ENCODE measurements at places on chromosomes 5 and 9.
A peak's percentile ranks its signal among the peaks of the same experiment; 100 is the strongest.

- no peak for DNase-seq
These were observed 388.4 kb upstream of the PTGER4 start for GRCh38 chr5:40291338-40291737.

DNA sequence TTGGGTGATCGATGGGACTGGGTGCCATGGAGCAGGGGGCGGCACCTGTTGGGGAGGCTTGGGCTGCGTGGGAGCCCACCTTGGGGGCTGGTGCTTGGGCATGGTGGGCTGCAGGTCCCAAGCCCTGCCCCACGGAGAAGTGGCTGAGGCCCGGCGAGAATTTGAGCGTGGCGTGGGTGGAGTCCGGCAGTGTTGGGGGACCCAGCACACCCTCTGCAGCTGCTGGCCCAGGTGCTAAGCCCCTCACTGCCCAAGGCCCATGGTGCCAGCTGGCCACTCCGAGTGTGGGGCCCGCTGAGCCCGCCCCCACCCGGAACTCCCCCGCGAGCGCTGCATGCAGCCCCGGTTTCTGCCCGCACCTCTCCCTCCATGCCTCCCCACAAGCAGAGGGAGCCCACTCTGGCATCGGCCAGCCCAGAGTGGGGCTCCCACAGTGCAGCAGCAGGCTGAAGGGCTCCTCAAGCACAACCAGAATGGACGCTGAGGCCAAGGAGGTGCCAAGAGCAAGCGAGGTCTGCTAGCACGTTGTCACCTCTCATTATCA is 1178.6 kb upstream of the CDH10 start:
- DNase-seq: no peak

- no peak for DNase-seq
These were observed 53.3 kb upstream of the LHFPL2 start for GRCh38 chr5:78701795-78702410.

GRCh38 chr9:124812441-124812876 is 35.5 kb downstream of the OLFML2A start:
- DNase-seq: no peak

- DNase-seq: no peak
These were observed 439.9 kb upstream of the TLE4 start for GRCh38 chr9:79131824-79132377.

GRCh38 chr9:117074784-117075520 is 339.9 kb downstream of the ASTN2 start:
- DNase-seq: peak; percentile 68

DNA sequence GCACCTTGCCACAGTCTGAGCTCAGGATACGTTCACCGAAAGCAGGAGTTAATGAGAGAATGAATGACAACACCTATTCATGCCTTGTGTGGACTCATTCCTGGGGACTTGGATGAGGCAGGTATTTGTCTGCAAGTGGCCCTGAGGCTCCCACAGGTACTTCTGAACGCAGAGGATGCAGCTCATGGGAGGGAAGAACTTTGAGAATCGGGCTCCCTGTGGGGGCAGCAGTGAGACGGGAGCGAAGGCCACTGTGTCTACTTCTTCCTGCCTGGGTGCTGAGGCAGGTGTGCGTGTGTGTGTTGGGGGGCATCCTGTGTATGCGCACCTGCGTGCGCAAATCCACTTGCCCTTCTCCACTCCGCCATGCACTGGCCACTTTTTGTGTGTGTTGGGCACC is 42.2 kb downstream of the PTPN3 start:
- DNase-seq: no peak

GRCh38 chr5:88673253-88674105 is 209.5 kb downstream of the MEF2C start:
- DNase-seq: no peak

- no peak for DNase-seq
These were observed 52.3 kb upstream of the EGFL7 start for GRCh38 chr9:136610426-136610825.

GRCh38 chr5:67495072-67495471 is 298.5 kb upstream of the CD180 start:
- DNase-seq: no peak

- no peak for DNase-seq
These were observed 3.5 kb downstream of the PHF2 start for GRCh38 chr9:93579711-93580516.

- no peak for DNase-seq
These were observed 5.3 kb downstream of the PRXL2C start for GRCh38 chr9:96649620-96650324.

GRCh38 chr5:156271569-156271968 is 55.4 kb upstream of the SGCD start:
- DNase-seq: no peak

DNA sequence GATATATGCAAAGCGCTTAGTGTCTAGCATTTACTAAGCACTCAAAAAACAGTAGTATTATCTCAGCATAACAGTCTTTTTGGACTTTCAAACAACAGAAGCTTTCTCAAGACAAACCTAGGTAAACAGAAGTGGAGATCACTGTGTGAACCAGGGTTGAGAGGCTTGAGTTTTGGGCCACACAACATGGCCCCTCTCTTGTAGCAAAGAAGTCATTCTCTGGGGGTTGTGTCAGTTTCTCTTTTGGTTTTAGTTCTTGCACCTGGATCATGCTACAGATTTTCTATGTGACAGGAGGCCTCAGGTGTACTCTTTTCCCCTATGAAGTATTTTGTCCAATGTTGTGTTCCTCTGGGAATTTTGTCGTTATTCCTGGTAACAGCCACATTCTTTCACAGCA is 30.0 kb downstream of the INSYN2B start:
- DNase-seq: no peak

- DNase-seq: no peak
These were observed 406.3 kb downstream of the IRX1 start for GRCh38 chr5:4001758-4002533.

GRCh38 chr9:114434878-114435311 is 47.1 kb upstream of the AKNA start:
- no peak for DNase-seq

DNA sequence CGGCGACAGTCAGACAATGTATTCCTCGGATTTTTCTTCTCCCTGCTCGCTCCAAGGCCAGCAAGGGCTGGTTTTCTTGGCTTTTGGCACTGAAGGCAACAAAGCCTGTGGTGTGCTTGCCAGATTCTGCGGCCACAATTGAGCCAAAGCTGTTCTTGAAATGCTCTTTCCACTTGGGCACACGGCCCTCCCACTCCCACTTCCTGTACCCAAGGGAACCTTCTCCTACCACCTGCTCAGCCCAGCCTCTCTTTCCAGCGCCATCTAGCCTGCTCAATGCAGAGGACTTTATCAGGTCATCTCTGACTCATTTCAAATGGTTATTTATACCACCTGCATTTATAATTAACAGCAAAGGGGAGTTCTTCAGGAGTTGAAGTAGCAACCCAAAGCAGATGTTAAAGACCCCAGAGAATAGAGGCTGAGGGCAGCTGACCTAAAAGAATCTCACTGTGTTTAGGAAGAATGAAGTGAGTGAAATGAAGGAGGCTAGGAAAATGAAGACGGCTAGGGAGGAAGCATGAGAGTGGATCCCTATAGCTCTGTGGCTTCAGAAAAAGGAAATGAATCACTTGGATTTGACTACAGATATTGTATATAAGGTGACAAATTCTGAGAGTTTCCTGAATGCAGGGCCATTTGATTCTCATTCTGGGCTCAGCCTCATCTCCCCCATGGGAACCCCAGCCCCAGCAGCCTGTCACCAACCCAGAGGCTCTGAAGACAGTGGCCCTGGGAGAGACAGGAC is 439.0 kb downstream of the ENC1 start:
- DNase-seq: peak; percentile 88

DNA sequence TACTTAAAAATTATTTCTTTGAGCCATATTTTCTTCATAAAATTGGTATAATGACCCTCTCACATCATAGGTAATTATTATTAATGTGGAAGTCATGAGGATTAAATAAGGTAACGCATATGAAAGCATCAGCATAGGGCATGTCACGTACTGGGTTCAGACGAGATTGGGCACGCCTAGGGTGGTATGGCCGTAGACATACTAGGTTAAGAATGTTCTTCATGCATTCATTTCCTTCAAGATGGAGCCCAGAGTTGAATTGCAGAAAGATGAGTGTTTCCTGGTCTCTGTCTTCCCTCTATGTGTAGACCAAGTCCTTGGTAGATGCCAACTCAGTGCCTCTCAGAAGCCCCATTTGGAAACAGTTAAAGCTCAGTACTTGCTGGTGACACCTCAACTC is 174.1 kb upstream of the CLINT1 start:
- no peak for DNase-seq

GRCh38 chr9:123269281-123269680 is 895 bp upstream of the STRBP start:
- no peak for DNase-seq

DNA sequence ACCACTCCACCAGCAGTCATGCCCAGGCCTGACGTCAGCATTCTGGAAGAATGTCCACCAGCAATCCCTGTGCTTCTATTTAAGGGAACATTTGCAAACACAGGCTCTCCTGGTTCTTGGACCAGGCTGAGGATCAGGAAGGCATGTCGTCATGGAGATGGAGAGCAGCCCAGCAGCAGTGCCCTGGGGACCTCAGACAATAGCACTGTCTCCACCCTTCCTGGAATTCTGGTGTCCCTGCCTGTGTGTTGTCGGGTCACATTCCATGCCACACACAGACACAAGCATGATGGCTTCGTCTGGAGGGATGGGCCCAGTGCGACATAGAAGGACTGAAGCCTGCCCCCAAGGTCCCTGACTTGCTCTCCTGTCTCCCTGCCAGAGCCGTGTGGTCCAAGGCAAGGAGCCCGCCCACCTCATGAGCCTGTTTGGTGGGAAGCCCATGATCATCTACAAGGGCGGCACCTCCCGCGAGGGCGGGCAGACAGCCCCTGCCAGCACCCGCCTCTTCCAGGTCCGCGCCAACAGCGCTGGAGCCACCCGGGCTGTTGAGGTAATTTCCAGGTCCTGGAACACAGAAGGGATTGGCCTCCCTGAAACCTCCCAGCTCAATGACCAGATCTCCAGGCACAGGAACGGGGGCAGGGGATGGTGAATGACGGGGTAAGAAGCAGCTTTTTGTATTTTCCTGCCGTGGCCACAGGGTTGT is 43.8 kb downstream of the STOM start:
- DNase-seq: no peak
